ENCODE measurements at places on chromosomes 1 and 21.

GRCh38 chr1:162386292-162387225 lies 5.0 kb downstream of the C1orf226 start:
- DNase-seq: no peak

- no peak for DNase-seq
These were observed 6.4 kb downstream of the CLDN19 start for GRCh38 chr1:42733415-42734200.

- no peak for DNase-seq
These were observed 17.3 kb upstream of the CAPN2 start for GRCh38 chr1:223695014-223695548.

DNA sequence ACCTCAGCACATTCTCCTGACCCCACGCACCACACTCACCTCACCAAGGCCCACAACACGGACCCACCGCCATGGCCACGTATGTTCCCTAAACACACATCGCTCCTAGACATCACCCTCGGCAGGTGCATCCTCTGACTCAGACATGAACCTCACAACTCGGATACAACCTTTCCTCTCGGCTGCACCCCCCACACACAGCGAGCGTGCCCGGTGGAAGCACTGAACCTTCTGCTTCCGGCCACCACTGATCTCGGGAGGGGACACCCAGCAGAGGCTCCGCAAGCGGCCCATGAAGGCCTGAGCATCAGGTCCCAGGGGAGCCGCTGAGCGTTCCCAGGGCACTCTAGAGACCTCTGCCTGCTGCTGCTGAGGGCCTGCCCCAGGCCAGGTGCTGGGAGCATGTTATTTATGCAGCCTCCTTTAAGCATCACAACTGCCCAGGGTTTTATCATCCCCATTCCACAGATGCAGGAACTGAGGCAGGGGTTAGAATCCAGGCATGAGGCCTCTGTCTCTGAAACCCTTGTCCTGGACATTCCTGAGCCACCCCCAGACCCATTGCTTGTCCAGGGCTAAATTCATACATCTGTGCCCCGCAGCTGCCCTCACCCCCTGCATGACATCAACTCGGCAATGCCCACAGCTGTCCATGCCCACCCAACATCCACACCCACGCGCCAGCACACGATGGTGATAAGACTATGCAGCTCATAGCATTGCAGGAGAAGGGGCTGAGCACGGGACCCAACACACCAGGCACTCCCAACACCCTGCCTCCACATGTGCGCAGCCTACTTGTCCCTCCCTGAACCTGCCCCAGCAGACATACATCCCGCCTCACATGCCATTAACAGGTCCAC lies 27.0 kb downstream of the SDC3 start:
- DNase-seq: peak; percentile 72

DNA sequence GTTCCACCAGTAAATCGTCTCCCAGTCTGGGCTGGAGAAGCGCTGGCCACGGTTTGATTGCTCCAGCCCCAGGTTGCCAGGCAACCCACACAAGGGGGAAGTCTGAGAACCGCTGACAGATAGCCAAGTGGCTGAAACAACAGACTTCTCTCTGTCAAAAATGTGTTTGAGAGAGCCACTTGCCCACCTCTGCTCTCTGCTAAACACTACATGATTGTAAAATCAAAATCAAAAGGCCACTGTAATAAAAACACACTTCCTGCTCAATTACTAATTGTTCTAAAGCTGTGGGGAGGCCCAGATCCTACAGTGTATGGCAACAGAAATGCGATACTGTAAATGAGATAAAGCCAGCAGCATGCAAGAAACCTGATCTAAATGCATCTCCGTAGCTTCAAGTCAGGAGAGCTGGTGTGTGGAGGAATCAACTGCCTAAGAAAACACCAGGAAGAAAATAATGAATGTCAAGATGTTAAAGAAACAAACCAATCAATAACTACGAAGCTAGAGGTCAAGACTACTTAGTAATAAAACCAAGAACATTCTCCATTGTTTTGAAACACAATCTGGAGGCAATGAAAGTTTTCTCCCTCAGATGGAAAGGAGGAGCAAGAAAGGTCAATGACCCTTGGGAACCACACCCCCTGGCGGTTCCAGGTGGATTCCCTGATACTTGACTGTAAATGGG lies 121.2 kb downstream of the SLC45A1 start:
- peak; percentile 73 for DNase-seq

- no peak for DNase-seq
These were observed 211.1 kb downstream of the MATN1 start for GRCh38 chr1:30511991-30512913.

DNA sequence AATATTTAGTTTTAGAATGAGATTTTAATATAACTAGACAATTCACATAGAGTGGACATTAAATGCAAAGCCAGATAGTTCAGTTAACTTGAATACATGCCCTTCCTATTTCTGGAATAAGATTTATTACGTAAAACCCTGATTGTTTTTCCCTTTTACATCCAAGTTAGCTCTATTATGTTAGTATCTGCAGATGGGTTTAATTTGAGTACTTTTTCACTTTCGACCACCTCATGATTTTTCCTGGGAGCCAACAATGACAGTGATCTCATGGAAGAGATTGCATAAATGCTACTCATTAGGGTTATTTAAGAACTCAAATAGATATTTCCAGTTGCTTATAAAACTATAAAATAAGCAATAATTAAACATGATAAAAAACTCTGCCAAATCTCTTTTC lies 199.4 kb upstream of the PTGFR start:
- no peak for DNase-seq

- DNase-seq: no peak
These were observed 81.2 kb upstream of the F3 start for GRCh38 chr1:94622757-94623156.

DNA sequence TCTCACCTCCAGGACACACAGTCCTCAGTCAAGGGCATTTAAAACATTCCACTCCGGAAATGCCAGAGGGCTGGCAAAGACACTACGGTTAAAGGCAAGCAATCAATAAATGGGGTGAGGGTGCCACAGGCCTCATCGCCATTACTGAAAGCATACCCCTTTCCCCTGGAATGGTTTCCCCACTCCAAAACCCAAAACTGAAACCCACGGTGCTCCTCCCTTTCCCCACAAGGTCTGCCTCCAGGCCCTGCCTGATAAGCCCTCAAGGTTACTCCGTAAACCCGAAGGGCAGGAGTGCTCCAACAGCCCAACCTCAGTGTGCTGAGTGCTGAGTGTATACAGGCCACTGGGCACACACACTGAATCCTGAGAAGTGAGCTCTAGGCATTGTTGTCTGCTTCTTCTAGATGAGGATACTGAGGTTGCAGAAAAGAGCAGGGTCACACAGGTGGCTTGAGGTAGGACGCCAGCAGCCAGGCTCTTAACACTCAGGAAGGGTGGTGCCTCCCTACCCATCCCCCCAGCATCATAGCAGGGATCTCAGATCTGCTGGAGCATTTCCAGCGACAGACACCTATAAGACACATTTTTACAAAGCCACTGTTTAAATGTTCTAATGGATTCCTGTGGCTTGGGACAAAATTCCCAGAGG lies 29.0 kb downstream of the SSBP3 start:
- DNase-seq: no peak

- DNase-seq: no peak
These were observed 131.2 kb upstream of the COA6 start for GRCh38 chr1:234241941-234242490.

DNA sequence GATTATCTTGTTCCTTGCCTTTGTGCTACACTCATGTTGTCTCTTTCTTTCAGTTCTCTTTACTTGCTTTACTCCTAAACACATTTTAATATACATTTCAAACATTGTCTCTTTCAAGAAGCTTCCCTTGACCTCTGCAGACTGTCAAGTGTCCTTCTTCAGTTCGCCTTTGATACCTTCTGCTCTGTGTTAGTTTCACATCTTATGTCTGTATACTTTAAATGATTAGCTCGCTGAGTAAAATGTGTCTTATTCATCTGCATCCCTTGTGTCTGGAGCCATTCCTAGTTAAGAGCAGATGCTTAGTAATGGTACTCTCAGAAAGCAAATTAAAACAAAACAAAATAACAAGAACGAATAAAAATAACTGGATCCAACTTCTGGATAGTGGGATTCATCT lies 303.3 kb downstream of the S1PR1 start:
- no peak for DNase-seq

- DNase-seq: no peak
These were observed 172.8 kb upstream of the CACNA1E start for GRCh38 chr1:181310560-181310959.

GRCh38 chr1:168923521-168924136 lies 182.9 kb upstream of the ATP1B1 start:
- DNase-seq: no peak

DNA sequence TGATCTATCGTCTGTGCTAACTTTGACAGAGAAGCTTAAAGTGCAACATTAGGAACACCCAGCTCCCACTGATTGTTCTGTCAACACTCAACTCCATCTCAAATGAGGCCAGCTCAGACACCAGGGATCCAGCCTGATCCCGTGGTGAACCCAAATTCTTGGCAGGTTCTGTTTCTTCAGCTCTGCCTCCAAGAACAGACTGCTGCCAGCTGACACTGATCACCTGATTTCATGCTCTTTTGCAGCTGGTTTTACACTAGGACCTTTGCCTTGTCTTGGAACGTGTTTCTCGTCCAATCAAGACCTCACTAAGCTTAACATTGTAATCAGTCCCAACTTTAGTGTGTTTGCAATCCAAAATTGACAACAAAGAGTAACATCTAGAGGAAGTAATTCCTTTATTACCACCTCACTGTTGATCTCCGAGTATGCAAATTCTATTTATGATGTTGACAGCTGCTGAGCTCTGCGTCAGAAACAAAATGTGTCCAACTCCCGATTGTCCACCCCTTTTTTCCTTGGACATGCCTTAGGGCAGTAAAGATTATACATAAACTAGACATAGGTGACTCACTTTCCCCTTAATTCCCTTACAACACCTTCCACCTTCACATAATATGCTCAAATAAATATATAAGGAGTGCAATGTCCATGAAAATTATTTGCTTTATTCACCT lies 1.6 kb upstream of the HYI start:
- DNase-seq: no peak

DNA sequence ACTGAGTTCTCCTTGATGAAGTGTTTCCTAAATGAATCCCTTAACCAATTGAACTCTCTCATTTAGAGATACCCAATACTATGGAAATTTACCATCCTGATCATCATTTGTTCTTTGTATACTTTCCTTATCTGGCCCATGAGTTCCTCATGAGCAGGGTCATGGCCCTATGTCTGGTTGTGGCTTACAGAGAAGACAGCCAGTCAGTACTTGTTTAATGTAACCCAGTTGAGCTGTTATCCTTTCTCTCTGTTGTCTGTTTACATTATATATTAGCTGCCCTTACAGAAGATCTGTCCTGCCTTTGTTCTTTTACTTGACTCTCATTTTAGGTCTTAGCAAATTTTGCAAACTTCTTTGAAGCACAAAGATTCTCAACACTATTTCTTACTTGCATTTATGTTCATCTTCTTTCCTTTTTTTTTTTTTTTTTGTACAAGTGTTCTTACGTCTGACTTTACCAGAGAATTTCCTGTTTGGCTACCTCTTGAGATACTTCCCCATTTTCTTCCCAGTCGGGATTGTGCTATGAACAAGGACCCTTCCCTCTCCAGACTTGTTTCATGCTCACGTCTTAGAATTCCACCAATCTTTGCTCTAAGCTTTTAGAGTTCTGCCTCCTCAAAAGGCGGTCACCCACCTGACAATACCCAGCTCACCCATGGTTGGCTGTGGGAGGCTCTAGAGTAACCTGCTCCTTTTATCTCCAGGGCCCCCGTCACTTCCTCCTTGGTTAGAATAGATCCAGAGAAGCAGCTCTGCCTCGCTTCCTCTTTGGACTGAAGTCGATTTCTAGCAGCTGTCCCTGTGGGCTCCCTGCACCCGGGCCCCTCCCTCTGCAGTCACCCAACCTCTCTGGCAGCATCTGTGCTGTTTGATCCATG lies 53.6 kb upstream of the RUNX1 start:
- DNase-seq: peak; percentile 74

- no peak for DNase-seq
These were observed 46.0 kb downstream of the OPTC start for GRCh38 chr1:203539831-203540546.

GRCh38 chr1:109892561-109893368 lies 17.9 kb upstream of the CSF1 start:
- DNase-seq: no peak

- no peak for DNase-seq
These were observed 1349.0 kb upstream of the B3GALT2 start for GRCh38 chr1:194535369-194535768.

- DNase-seq: no peak
These were observed 150.0 kb upstream of the ADGRL2 start for GRCh38 chr1:81650776-81651175.

GRCh38 chr1:181592255-181592859 lies 109.0 kb downstream of the CACNA1E start:
- no peak for DNase-seq

GRCh38 chr21:36587388-36587787 lies 107.5 kb upstream of the CLDN14 start:
- DNase-seq: no peak

- no peak for DNase-seq
These were observed 16.2 kb downstream of the ATP1A4 start for GRCh38 chr1:160167580-160167979.

GRCh38 chr1:109910963-109911798 lies 532 bp downstream of the CSF1 start:
- DNase-seq: no peak

DNA sequence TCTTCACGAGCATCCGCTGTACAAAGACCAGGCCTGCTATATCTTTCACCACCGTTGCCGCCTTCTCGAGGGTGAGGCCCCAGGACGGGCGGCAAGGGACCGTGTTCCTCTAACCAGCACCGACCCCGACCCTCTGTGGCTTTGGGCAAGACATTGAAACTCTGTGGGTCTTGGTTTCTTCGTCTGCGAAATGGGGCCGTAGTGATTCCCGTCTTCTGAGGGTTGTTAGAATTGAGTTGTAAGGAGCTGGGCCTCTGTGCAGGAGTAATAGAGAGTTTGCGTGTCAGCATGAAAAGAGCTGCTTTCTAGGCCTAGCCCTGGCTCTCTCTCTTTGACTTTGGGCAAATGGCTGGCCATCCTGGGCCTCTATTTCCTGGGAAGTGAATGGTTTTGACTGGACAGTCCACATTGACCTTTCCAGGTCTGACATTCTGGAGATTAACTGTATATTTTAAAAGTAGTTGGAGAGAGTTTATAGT lies 591 bp downstream of the MRPL37 start:
- DNase-seq: no peak

DNA sequence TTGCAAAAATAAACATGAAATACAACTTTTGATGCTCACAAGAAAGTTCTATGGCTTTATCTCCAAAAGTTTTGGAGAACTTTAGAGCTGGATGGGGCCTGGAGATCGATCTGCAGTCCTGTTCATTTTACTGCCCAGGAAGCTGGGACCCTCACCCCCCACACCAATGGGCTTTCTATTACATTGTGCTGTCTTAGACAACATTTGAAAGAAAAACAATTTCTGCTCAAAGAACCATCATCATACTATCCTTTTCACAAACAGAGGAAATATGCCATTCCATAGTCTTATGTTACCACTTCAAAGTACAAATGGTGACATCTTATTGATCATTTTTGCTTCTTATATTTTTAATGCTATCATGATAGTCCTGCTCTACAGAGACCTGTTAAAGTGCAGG lies 2.0 kb upstream of the HNRNPU start:
- no peak for DNase-seq
